ENCODE measurements at places on chromosomes 1 and 21. TPM values are rescaled to one million over a fixed set of nuclear protein-coding genes. Genes with fewer than 3 reads are reported as not detected.

Gene BEST4
- 1.3 TPM for total RNA-seq

Gene CYP4Z1
- not detected for total RNA-seq

Gene RGL1
- 2.1 TPM for total RNA-seq

Gene RNU1-1
- total RNA-seq: 3,235 TPM

Gene IFI16
- 18.5 TPM for total RNA-seq

Gene OR6N1
- total RNA-seq: not detected

Gene TAS1R1
- not detected for total RNA-seq

- H3K27ac ChIP-seq: no peak overlapping the region
- DNase-seq: no peak
- no peaks in the 10 kb centered on the region for H3K27me3 ChIP-seq
- H3K4me1 ChIP-seq: peaks cover 7% of the 10 kb centered on the region
- H3K4me3 ChIP-seq: no peak overlapping the region
Observed at GRCh38 chr1:199747984-199748383, 279.5 kb upstream of the NR5A2 start.

- H3K4me3 ChIP-seq: no peak overlapping the region
- no peaks in the 10 kb centered on the region for H3K27me3 ChIP-seq
- no peaks in the 10 kb centered on the region for H3K4me1 ChIP-seq
- no peak overlapping the region for H3K27ac ChIP-seq
Observed at GRCh38 chr1:67137307-67137753, 2.6 kb upstream of the C1orf141 start.

DNA sequence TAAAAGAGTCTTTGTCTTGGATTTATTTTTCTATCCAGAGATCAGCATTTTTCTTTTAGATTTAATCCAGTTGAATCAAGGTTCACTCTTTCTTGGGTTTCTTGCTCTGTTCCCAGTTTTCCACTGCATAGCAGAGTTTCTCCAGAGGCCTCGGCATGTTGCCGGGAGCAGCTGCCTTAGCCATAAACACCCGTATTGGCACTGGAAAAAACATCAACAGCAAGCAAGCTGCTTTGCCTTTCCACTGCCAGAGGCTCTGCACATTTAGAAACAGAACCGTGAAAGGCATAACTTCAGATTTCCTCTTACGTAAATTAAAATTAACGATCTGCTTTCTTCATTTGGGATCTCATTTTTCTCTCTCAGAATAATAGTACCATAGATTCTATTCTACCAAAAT lies 181.8 kb upstream of the L1TD1 start:
- H3K4me1 ChIP-seq: no peaks in the 10 kb centered on the region
- no peak overlapping the region for H3K27ac ChIP-seq
- no peak overlapping the region for H3K4me3 ChIP-seq
- no peaks in the 10 kb centered on the region for H3K36me3 ChIP-seq

- no peaks in the 10 kb centered on the region for H3K27me3 ChIP-seq
- H3K27ac ChIP-seq: no peak overlapping the region
- no peak for DNase-seq
- H3K36me3 ChIP-seq: no peaks in the 10 kb centered on the region
- no peaks in the 10 kb centered on the region for H3K4me1 ChIP-seq
Observed at GRCh38 chr1:82962658-82963057, 1036.3 kb downstream of the TTLL7 start.

GRCh38 chr1:220789532-220790147 lies 2.9 kb downstream of the MTARC1 start:
- peaks cover 21% of the 10 kb centered on the region for H3K4me1 ChIP-seq
- no peaks in the 10 kb centered on the region for H3K27me3 ChIP-seq
- H3K36me3 ChIP-seq: no peaks in the 10 kb centered on the region

GRCh38 chr1:64981601-64982533 lies 15.5 kb upstream of the JAK1 start:
- H3K4me1 ChIP-seq: peaks cover 29% of the 10 kb centered on the region
- DNase-seq: no peak
- no peak overlapping the region for H3K4me3 ChIP-seq
- peak overlapping the region; percentile 10 for H3K27ac ChIP-seq

DNA sequence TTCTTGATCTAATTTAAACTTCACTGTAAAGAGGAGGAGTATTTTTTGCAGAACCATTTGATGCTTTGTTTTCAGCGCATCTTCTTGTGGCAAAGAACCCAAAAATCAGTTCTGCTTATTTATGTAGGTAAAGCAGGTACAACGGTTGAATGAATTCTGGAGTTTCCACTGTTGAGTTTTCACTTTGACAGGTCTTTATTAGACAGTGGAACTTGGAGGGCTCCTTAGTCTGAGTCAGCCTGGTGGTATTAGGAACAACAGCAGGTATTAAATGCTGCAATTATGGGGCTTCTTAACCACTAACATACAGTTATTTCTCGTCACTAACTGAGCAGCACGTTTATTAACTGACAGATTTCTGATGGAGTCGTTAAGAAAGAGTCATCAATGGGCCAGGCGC lies 1.2 kb downstream of the LRIG2 start:
- peak overlapping the region; percentile 85 for H3K4me3 ChIP-seq
- H3K27me3 ChIP-seq: no peaks in the 10 kb centered on the region
- no peak for DNase-seq
- peaks cover 14% of the 10 kb centered on the region for H3K36me3 ChIP-seq
- H3K27ac ChIP-seq: no peak overlapping the region

DNA sequence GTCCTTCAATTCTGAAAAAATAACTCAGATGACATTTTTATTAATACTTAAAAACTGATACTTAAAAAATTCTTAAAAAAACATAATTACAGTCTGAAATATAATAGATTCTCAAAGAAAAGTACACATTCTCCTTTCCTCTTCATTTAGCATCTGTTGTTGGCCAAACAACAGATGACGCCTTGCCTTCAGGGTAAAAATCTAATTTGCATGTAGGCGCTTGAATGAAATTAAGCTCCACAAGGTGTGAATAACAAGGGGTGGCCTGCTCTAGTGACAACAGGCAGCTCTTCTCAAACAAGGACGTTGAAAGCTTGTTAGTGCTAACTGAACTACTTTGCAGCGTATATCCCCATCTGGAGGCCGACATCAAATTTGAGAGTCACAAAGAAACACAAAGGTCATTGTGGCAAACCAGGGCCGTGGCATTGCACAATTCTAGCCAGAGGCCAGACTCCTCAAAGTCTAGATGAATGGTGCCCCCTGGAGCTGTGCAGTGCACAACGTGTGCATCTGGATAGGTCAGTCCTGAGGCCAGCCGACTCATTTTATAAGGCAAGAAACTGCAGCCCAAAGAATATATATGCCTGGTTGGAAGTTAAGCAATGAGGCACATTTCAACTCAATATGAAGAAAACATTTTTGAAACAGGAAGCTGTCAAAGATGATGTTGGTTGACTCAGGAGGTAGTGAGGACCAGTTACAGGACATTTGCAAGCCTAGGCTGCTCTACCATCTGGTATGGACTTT lies 459.2 kb upstream of the RUNX1 start:
- H3K27me3 ChIP-seq: no peaks in the 10 kb centered on the region
- no peak overlapping the region for H3K27ac ChIP-seq
- H3K36me3 ChIP-seq: no peaks in the 10 kb centered on the region
- DNase-seq: peak; percentile 61
- no peak overlapping the region for H3K4me3 ChIP-seq
- peaks cover 42% of the 10 kb centered on the region for H3K4me1 ChIP-seq

DNA sequence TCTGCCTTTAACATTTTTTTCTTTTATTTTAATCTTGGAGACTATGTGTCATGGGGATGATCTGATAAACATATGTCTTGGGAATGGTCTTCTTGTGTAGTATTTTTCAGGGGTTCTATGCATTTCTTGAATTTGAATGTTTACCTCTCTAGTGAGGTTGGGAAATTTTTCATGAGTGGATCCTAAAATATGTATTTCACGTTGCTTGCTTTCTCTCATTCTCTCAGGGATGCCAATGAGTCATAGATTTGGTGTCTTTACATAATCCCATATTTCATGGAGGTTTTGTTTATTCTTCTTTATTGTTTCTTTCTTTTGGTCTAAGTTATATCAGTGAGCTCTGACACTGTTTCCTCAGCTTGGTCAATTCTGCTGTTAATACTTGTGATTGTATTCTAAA lies 1237.2 kb downstream of the PLA2G4A start:
- H3K4me1 ChIP-seq: no peaks in the 10 kb centered on the region
- no peaks in the 10 kb centered on the region for H3K36me3 ChIP-seq
- H3K4me3 ChIP-seq: no peak overlapping the region
- H3K27me3 ChIP-seq: no peaks in the 10 kb centered on the region
- H3K27ac ChIP-seq: no peak overlapping the region

DNA sequence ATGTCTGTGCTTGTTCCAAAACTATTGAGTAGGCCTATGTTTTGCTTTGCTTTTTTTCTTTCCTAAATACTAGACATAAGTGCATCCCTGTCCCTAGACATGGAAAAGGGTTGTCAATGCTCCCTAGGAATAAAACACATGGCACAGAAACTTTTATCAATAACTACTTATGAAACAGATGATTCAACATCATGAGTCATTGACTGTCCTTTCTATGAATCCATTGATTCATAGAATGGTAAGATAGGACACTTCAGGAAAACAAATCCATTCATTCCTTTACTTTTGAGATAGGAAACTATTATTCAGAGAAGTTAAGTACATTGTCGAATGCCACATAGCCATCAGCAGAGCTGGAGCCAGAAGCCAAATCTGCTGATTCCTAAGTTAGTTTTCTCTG lies 147.5 kb downstream of the TSEN15 start:
- no peaks in the 10 kb centered on the region for H3K36me3 ChIP-seq
- H3K27ac ChIP-seq: no peak overlapping the region
- H3K4me3 ChIP-seq: no peak overlapping the region

DNA sequence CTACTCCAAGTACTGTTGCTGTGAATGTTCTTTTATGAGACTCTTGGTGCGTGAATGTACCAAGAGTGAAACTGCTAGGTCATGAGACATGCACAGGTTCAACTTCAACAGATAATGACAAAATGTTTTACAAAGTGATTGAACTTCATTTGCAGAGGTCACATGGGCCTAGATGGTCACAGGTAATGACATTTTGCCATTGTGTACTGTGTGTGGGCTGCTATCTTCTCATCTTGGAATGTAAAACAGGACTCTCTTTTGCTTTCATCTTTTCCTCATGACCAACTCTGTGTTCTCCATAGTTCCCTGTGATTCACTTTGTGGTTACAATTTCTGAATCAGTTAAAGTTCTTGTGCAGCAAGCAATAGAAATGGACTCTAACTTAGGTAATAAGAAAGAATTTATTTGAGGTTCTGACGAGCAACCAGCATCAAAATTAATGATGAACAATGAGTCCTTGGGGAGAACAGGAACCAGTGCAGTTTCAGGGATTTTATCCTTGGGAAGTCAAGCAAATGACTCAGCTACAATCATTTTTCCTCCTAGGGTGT lies 16.2 kb upstream of the TSNAX start:
- H3K4me3 ChIP-seq: no peak overlapping the region
- H3K36me3 ChIP-seq: no peaks in the 10 kb centered on the region
- H3K27ac ChIP-seq: peak overlapping the region; percentile 33
- no peaks in the 10 kb centered on the region for H3K27me3 ChIP-seq
- H3K4me1 ChIP-seq: peaks cover 11% of the 10 kb centered on the region

- no peaks in the 10 kb centered on the region for H3K36me3 ChIP-seq
- H3K27ac ChIP-seq: no peak overlapping the region
- H3K4me3 ChIP-seq: no peak overlapping the region
- no peaks in the 10 kb centered on the region for H3K27me3 ChIP-seq
- peaks cover 12% of the 10 kb centered on the region for H3K4me1 ChIP-seq
- no peak for DNase-seq
Observed at GRCh38 chr1:101203820-101204540, 32.8 kb upstream of the S1PR1 start.

DNA sequence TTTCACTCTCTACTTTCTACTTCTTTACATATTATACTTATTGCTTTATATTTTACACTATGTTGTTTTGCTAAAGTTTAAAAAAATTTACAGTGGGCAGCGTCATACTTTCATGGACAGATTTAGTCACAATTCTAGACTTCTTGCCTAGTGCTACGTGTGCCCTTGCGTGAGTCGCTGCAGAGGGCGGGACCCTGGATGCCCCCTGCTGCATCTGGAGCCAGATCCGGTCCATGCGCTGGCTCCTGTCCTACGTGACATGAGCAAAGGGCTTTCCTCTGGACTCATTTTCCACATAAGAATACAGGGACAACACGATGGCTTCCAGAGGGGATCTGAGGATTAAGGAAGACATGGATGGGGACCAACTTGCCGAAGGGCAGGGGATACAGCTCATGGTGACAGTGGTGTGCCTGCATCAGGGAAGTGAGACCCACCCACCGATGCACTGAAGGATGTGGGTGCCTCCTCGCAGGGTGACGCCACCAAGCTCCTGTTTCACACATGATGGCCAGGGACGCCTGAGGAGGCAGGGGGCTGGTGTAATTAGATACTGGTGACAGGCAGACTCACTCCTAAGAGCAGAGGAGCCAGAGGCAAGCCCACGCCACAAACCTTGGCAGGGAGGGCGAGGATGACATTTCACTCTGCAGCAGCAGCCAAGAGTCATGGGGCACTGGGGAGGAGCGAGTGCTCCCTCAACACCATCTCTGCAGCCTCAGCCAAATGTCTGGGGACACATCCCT lies 86.6 kb downstream of the DMRTB1 start:
- H3K36me3 ChIP-seq: no peaks in the 10 kb centered on the region
- no peak overlapping the region for H3K27ac ChIP-seq
- no peak for DNase-seq
- H3K4me3 ChIP-seq: no peak overlapping the region

- no peak overlapping the region for H3K4me3 ChIP-seq
- H3K4me1 ChIP-seq: no peaks in the 10 kb centered on the region
- no peak overlapping the region for H3K27ac ChIP-seq
- H3K27me3 ChIP-seq: no peaks in the 10 kb centered on the region
Observed at GRCh38 chr1:195866781-195867222, 741.4 kb downstream of the KCNT2 start.
